CD4-positive, alpha-beta T cell treated with Interleukin-12 subunit alpha and Interleukin-12 subunit beta, for 1 hour (primary cell): ENCODE measurements at places on chromosomes 4 and X.

DNA sequence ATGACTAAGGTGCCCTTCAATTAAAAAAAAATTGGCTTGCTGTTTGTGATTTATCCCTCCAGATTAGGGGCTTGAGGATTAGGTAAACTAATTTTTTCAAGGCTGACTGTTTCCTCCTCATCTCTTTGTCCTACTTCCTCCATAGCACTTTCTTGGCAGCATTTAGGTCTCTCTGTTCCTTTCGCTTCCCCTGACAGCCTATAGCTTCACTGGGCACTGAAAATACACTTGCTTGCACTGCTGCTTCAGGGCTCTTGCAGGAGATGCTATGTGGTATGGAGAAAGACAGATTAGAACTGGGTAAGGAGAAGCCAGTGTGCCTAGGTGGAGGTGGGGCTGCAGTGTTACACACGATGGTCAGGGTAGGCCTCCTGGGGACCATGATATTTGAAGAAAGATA is 112.3 kb upstream of the SFRP2 start:
- no peak for DNase-seq

GRCh38 chr4:179607003-179607402 is 2164.8 kb upstream of the AGA start:
- no peak for DNase-seq

DNA sequence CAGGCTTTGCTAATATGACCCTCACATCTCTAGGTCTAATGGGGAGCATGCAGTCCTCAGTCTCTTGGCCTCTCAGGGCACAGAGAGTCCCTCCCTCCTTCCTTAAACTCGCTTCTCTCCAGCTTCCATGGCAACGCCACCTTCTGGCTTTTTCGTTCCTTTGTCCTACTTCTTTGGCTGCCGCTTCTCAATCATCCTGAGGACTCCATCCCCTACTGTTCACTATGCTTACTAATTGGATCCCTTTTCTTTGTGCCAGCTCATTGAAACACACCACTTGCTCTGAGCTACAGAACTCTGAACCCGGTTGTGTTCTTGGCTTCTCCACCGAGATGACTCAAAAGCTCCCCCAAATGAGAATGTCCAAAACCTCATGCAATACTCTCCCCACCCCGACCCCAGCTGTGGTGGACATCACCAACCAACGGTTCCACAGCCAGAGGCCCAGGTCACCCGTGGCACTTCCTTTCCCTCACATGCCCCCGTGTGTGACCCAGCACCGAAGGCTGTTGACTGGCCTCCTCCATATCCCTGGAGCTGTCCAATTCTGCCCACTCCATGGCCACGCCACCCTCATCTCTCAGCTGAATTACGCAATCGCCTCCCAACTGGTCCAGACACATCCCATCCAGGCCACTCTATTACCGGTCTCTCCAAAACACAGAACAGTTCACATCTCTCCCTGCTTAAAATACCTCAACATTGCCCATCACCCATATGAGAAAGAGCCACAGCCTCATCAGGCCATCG is 34.7 kb downstream of the CRMP1 start:
- no peak for DNase-seq

- no peak for DNase-seq
Measured at GRCh38 chr4:139624441-139625092, 41.1 kb upstream of the MGST2 start.

DNA sequence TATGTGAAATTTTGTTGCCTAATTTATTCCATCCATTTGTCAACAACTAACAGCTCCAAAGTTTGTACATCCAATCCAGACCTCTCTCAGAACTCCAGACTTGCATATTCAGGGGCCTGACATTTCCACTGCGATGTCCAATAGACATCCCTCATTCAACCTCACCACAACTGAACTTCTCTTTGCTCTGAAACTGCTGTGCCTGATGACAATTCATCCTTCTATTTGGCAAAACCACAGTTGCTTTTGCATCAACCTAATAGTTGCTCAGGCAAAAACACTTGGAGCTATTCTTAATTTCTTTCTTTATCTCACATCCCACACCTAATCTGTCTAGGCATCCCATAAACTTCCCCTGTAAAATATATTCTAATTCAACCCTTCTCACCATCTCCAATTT is 56.5 kb downstream of the ANTXR2 start:
- no peak for DNase-seq

GRCh38 chr4:38768968-38769394 is 13.8 kb downstream of the TLR10 start:
- DNase-seq, result no peak

DNA sequence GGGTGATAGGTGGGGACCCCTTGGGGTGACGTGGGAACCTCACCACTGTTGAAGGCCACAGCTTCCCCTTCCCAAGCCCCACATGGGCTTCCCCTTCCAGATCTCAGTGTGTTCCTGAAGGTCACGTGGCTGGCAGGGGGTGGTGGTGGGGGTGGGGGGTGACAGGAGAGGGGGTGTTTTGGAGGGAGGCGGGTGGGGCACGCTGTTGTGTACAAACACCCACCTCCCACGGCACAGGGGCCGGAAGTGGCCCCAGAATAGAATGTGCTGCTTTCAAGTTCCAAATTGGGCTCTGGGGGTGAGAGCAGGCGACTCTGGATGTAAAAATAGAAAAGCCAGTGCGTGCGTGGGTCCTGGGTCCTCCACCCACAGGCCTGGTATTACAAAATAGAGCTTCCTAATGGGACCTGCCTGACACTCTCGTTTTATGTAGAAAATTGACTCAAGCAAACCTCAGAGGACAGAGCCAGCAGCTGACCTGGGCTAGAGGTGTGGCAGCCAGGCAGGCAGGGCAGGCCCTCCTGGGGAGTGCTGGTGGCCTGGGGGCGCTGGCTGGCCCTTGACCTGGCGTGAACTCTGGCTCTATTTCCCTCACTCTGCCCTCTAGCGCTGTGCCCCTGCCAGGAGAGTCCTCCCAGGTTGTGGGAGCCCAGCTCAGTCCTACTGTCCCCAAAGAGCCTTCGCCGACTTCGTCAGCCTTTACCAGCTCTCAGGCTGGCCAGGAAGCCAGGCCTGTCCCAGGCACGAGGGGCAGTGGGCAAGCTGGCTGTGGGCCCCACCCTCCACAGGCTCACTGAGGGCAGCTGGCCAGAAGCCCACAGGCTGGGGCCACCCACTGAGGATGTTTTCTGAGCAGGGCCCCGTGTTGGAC is 5.4 kb upstream of the SH3BP2 start:
- DNase-seq, result peak; percentile 76

GRCh38 chr4:102328045-102328444 is 17.2 kb downstream of the SLC39A8 start:
- DNase-seq, result no peak

DNA sequence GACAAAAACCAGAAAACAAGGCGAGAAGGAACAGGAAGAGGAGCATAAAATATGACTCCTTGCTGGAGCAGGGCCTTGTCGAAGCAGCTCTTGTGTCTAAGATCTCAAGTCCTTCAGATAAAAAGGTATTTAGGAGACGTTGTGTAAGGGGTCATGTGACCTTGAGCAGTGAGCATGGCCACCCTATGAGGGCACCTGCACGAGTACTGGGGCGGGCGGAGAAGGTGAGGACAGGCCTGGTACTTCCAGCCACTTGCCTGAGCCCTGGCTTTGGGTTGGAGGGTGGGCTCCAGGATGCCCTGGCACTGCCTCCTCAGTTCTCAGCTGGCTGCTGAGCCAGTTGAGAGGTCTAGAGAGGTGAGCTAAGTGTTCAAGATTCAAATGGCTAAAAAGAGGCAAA is 29.9 kb downstream of the NSD2 start:
- DNase-seq, result no peak

DNA sequence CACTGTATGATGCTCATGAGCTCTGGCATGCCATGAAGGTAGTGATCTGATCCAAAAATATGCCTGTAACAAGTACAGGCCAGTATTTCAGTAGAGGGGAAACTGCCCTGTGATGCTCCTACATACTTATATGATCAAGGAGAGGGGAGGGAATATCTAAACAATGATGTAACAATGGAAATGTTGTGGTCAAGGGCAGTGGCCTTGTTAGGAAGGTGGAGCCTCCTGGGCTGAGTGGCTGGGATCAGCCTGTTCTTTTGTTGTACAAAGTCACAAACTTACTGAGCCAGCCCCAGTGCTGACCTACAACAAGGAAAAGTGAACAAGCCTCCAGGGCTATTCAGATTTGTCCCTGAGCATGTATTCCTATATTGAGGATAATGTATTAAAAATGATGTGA is 70.3 kb downstream of the ANXA10 start:
- DNase-seq, result no peak

DNA sequence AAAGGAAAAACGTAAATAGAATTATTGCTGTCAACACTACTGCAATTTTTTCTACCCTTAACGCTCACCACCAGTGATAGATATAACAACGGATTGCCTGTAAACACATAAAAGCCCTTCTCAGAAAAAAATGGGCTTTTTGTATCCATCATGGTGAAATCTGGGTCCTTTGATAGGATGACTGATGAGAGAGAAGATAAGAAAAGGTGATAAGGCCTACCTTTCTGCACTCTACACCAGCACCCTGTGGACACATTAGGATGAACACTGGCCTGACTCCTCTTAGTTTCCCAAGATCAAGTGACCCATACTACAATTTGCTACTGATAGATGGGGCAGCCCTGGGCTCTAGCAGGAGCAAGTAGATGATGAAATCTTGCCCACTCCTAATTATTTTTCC is 112.3 kb upstream of the RAP2C start:
- no peak for DNase-seq

GRCh38 chr4:60945641-60946040 is 254.5 kb upstream of the ADGRL3 start:
- no peak for DNase-seq

GRCh38 chr4:20269320-20269719 is 17.6 kb downstream of the SLIT2 start:
- no peak for DNase-seq
